ENCODE measurements at places on chromosomes 13 and 19. TPM values are rescaled to one million over a fixed set of nuclear protein-coding genes. Genes with fewer than 3 reads are reported as not detected.

GRCh38 chr19:31331536-31331935, 17.7 kb downstream of the TSHZ3 start:
- DNase-seq: no peak
- no peak overlapping the region for H3K4me3 ChIP-seq
- no peaks in the 10 kb centered on the region for H3K4me1 ChIP-seq
- no peak overlapping the region for H3K27ac ChIP-seq
- H3K27me3 ChIP-seq: no peaks in the 10 kb centered on the region

The TMPRSS9 gene
- not detected for total RNA-seq

The UNC13A gene
- total RNA-seq: 0.10 TPM

- DNase-seq: no peak
- no peaks in the 10 kb centered on the region for H3K4me1 ChIP-seq
- H3K27ac ChIP-seq: no peak overlapping the region
- H3K27me3 ChIP-seq: peaks cover 2% of the 10 kb centered on the region
- H3K4me3 ChIP-seq: no peak overlapping the region
Measured at GRCh38 chr19:18972301-18972811, 31.3 kb upstream of the HOMER3 start.

The SHFL gene
- 95.8 TPM for total RNA-seq

DNA sequence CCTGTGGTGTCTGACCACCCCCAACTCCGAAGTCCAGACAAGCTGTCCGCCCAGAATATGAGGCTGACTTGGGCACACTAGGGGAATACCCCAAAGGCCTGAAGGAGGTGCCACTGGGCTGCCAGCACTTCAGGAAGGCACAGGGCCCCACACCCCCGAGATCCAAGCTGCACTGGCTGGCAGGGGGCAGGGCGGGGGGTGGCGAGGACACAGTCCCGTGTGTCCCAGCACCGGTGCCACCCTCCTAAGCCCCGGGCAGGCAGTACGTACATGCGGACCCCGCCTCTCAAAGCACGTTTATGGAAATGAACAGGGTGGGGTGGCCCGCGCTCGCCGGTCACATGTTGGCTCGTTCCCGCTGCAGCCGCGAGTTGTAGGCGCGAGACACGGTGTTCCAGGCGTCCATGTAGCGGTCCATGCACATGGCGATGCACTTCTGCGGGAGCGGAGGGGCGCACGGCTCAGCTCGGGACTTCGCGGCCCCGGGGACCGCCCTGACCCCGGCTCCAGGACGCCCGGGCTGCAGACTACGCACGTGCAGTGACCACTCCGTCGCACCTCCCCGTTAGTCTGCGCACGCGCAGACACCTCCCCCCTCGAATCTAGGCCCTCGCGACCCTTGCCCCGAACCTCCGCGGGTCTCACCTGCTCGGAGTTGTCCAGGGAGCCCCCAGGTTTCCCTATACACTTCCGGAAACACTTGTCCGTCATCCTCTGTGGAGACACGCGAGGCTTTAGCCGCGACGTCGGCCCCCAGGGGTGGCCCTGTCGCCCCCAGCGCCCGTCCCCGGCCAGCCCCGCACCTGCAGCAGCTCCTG, 566 bp downstream of the TIMM13 start:
- DNase-seq: no peak
- H3K4me1 ChIP-seq: peaks cover 15% of the 10 kb centered on the region

Measured in B cell (primary cell).